ENCODE measurements at places on chromosomes 1 and 21.

- no peak for DNase-seq
Measured at GRCh38 chr21:36852293-36852692, 114.2 kb downstream of the HLCS start.

GRCh38 chr1:85798419-85798818, 90.2 kb upstream of the ZNHIT6 start:
- no peak for DNase-seq

DNA sequence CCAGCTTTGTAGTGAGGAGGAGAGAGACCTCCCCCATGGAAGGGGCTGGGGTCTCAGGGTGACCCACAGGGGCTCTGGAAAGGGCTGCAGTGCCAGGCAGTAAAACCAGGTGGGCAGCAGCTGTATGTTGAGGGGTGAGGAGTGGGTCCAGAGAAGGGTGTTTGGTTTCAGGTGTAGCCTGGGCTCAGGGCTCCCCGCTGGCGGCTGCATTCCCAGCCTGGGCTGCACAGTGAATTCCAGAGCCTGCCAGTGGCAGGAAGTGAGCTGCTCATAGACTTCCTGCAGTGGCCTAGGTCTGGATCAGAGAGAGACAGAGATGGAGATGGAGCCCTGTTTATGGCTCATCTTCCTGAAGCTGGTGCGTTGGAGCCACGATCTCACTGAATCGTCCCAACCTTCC, 356.4 kb downstream of the PTPRU start:
- DNase-seq: no peak

GRCh38 chr1:151728151-151729054, 7.1 kb downstream of the RIIAD1 start:
- peak; percentile 63 for DNase-seq

- no peak for DNase-seq
Measured at GRCh38 chr21:46532080-46532479, 72.8 kb downstream of the S100B start.

- DNase-seq: no peak
Measured at GRCh38 chr1:235887676-235888075, 21.0 kb upstream of the LYST start.

DNA sequence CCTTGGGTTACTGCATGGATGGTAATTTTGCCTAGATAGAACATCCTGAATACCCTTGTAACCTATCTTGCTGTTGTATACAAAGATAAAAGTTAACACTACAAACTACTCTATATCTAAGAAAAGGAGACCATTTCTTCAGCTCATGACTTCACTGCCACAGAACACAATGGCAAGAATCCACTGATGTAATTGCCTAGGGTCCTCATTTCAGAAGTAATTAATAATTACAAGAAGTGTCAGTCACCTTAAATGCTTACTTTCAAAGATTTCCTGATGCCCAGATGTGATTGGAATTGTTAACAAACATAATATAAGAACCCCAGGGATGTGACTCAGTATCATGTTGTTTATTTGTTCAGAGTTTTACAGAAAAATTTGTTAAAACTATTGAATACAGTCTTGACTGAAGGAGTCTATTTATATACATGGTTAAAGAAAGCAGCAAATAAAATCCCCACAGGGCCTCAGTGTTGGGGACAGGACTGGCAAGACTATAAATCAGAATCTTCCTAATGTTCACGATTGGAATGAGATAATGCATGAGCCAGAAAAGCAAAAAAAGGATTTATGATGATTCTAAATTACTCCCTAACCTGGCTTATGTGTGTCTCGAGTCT, 83.9 kb downstream of the CRB1 start:
- no peak for DNase-seq
